ENCODE measurements at places on chromosomes 12 and 14.

GRCh38 chr12:113598815-113599406 lies 127.2 kb upstream of the LHX5 start:
- no peak for DNase-seq

- DNase-seq: no peak
These were observed 226.6 kb upstream of the TMTC1 start for GRCh38 chr12:30010071-30011052.

DNA sequence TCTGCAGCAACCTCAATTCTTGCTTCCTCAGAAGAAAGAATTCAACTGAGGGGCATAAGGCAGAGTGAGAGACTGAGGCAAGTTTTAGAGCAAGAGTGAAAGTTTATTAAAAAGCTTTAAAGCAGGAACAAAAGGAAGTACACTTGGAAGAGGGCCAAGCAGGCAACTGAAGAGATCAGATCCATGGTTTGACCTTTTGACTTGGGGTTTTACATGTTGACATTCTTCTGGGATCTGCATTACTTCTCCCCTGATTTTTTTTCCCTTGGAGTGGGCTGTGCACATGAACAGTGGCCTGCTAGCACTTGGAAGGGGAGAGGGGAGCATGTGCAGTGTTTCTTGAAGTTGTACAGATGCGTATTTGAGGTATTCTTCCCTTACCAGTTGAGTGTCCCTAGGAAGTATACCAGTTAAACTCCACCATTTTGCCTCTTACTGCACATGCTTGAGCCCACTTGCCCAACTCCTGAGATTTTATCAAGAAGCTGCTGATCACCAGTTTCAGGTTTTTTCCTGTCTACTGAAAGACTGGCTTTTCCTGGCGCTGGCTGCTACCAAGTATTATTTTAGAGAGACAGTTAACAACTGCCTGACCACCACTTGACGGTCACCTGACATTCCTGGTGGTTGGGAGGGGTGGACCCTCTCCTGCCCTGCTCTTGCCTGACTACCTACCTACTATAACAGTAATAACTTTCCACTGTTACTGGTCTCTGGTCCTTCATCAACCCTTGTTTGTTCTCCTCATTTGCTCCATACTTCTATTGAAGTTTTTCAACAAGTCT lies 26.0 kb upstream of the TMTC2 start:
- no peak for DNase-seq

GRCh38 chr14:68608574-68608962 lies 184.3 kb downstream of the ZFP36L1 start:
- DNase-seq: no peak

DNA sequence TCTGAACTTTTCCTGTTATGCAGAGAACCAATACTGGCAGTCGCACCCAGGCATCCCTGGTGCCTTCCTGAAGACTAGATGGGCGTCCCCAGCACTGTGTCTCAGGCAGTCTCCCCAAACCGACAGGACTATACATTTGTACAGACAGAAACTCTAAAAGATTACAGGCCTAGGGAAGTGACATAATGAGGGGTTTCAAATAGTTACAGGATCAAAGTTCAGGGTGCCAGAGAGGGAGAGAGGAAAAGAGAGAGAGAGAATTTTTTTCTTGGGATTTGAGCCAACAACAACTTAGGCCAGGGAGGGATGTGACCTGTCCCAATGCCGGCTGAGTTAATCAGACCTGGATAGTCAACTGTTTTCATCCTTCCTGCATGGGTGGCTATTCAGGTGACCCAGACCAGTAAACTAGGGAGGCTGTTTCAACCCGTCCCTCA lies 9.3 kb upstream of the GMFB start:
- DNase-seq: no peak

All from GM04504 (cell line).